NB4 (cell line): ENCODE measurements at places on chromosomes 13 and 19.

- peak; percentile 46 for DNase-seq
Observed at GRCh38 chr13:24630851-24631620, 49.2 kb upstream of the ATP12A start.

DNA sequence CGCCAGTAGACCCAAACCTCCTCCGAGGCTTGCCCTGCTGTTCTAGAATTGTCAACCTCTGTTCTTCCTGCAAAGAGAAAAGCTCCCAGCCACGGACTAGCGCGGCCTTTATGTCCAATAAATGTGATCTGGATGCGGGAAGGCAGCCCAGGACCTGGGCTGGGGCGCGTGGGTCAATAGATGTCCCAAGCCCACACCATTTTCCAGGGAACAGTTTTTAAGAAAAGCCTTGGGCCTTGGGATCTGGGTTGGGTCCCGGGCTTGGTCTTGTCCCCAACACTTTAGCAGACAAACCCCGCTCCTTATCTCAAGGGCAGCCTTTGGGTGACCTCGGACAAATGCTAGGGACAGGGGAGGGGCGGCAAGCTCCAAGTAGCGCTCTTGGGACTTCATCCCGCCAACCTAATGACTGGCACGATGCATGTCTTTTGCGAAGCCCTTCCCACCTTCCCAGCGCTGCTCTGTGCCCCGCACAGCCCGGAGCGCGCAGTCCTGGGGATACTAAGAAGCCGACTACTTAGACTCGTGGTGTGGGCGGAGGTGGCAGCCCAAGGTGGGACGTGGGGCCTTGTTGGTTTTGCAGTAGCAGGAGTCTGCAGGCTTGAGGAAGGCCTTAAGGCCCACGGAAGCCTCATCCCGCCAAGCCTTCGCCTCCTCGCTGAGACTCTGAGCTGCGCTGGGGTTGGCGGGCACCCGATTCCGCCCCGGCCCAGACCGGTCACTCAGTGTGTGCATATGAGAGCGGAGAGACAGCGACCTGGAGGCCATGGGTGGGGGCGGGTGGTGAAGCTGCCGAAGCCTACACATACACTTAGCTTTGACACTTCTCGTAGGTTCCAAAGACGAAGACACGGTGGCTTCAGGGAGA is 10.8 kb downstream of the SOX21 start:
- no peak for DNase-seq

GRCh38 chr19:13742756-13743155 is 21.6 kb upstream of the MRI1 start:
- no peak for DNase-seq

- DNase-seq, result peak; percentile 28
Observed at GRCh38 chr13:29993196-29993595, 142.8 kb upstream of the UBL3 start.

DNA sequence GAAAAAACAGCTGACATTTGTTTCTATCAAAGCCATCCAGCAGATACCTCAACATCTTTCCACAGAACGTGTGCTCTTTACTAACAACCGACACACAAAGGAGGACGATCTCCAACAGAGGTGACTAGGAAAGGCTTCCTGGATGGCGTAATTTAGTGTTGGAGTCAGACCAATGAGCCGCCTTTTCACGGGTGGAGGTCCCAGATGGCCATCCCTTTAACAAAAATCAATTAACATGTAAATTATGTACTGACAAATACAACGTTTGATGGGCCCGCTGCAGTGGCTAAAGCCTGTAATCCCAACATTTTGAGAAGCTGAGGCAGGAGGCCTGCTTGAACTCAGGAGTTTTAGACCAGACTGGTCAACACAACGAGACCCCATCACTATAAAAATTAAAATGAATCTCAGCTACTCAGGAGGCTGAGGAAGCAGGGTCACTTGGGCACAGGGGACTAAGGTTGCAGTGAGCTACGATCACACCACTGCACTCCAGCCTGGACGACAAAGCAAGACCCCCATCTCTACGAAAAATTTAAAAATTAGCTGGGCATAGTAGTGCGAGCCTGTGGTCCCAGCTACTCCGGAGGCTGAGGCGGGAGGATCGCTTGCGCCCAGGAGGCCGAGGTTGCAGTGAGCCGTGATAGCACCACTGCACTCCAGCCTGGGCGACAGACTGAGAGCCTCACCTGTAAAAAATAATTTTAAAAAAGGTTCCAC is 1.2 kb upstream of the DPY19L3 start:
- DNase-seq, result peak; percentile 66

DNA sequence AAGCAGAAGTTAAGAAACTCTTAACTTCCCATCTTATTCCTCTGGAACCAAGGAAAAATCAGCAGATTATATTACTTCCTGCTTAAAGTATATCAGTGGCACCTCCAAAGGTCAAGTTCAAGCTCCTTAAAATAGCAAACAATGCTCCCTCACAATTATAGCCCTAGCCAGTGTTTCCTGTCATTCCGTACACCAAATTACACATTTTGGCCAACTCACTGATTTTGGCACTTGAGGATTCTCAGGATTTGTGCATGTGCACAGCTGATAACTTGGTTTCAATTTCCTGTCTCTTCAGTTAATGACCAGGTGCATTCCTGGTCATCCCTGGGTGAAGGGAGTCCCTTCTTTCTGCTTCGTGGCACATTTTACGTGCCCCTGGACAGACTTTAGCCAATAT is 42.0 kb downstream of the TPP2 start:
- no peak for DNase-seq

DNA sequence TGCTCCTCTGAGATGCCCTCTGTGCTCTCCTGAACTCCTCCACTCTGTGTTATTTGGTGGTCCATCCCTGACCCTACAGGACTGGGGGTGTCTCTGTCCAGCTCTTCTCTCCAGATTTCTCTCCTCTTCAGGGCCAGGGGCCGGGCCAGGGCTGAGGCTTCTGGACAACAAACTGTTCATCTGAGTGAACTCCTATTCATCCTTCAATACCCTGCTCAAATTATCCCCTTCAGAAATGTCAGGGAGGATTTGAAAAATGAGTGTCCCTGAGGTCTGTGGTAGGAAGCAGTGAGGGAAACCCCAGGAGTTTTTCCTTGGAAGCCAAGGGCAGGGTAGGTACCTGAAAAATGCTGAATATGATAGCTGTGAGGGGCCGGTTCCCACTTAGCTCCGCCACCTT is 7.6 kb downstream of the PDE4C start:
- no peak for DNase-seq

DNA sequence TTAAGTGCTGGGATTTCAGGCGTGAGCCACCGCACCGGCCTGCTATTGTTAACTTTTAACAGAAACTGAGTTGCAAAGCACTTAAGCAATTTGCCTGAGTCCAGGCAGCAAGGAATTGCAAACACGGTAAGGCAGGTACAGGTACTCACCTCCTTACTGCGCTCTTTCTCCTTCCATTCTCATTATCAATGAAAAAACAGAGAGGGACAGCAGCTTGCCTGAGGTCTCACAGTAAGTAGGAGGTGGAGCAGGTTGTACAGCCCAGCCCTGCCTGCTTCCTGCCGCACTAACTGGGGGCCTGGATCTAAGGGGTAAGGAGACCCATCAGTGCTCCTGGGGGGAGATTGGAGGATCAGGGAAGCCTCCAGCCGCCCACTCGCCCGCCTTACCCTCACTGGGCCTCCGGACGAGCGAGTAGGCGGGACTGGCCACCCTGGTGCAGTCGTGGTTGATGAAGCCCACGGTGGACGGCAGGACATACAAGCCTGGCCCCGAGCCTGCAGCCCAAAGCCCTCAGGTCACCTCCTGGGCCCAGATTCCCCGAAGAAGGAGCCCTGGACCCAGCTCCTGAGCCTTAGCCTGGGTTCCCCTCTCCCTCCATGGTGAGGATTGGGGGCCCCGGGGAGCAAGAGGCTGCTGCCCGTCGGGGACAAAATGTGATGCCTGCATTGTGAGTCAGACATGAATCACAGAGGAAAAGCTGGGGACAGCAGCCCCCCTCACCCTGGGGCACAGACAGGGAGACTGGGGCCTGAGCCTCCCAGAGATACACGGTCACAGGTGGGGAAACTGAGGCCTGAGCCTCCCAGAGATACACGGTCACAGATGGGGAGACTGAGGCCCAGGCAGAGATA is 11.4 kb upstream of the SHC2 start:
- peak; percentile 30 for DNase-seq

DNA sequence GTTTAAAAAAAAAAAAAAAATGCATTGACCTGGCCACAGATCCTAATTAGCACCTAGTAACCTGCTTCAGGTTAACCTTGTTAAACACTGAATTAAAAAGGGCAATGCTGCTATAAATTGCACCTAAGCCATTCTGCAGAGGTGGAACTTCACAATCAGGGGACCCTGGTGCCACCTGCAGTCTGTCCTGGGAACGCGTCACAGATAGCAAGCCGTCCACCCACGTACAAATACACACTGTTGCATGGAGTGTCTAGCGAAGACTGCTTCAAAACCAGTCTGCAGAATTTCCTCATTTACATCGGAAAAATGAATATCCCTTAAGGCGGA is 169.3 kb downstream of the COL4A1 start:
- no peak for DNase-seq

GRCh38 chr19:58499021-58499927 is 12.5 kb downstream of the SLC27A5 start:
- DNase-seq, result peak; percentile 99

DNA sequence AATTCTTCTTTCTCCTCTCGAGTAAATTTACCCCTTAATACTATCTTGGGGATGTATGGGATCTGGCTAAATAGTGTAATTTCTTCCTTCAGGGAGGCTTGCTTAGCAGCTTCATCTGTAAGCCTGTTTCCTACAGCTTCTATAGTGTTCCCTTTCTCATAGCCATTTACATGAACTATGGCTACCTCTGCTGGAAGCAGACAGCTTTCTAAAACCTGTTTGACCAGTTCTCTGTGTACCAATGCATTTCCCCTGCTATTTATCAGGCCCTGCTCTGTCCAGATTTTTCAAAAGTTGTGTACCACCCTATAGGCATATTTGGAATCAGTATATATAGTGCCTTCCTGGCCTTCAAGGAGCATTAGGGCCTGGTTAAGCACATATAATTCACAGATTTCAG is 113.6 kb upstream of the PCDH9 start:
- no peak for DNase-seq

DNA sequence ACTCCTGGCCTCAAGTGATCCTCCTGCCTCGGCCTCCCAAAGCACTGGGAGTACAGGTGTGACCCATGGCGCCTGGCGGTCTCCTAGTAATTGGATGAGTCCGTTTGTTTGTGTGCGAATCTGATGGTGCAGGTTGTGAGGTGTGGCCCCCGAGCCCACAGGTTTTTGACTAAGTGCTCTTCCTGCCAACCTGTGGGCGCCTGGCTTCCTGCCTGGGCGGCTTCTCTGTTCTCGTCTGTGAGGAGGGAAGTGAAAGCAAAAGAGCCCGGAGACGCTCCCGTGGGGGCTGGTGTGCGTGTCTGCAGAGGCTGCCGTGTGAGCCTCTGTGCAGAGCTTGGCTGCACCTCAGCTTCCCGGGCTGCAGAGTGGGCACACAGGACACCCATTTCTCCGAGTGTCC is 10.0 kb downstream of the ARHGAP45 start:
- DNase-seq, result peak; percentile 76

GRCh38 chr13:24161010-24161775 is 673 bp downstream of the SPATA13 start:
- peak; percentile 66 for DNase-seq

DNA sequence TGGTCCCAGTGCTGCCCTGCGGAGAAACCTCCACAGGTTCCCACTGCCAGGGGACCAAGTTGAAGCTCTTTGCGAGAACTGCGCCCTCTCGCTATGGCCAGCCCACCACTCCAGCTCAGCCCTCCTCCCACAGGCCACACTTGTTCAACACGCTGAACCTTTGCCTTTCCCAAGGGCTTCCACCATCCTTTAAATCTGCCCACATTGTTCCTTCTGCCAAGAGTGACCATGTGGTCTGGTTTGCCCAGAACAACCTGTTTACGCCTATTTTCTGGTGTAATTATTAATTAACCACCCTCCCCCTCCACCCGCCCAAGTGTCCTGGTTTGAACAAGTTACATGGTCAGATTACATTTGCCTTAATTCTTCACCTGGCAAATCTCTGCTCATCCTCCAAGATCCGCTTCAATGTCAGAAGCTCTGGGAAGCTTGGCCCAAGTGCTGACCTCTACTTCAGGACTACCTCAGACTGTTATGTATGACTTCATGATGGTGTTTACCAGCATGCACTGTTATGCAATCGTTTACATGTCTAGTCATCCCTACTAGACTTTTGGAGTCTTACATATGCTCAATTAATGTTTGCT is 12.0 kb upstream of the USP12 start:
- no peak for DNase-seq

DNA sequence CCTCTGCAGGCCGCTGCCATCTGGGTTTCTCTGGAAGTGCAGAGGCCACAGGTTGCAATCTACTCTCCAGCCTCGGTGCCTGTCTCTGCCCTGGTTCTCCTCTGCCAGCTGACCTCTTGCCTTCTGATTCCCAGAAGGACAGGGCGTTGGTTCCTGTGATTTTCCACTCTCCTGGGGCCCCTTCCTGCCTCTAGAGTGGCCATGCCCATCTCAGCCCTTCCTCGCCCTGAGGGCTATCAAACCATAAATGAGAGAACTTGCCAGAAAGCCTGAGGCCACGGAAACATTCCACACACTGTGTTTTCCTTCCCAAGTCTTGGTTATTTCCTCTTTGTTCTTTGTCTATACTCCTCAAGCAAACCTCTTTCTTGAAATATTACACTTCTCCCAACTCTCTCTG is 146.2 kb downstream of the SHISA2 start:
- DNase-seq, result no peak

DNA sequence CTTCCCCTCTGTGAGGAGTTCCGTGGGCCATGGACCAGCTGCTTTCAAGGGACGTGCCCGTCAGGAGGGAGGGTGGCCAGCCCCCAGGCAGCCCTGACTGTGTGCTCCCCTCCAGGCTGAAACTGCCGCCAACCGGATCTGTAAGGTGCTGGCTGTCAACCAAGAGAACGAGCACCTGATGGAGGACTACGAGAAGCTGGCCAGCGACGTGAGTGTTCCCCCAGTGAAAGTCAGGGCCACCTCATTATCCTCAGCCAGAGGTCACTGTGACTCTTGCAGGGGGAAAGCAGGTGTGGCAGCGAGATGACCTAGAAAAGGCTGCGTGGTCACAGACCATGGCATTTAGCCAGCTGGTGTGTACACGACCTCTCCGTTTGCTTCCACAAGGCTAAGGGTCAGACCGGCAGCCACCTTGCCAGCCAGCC is 29.9 kb downstream of the CAPN12 start:
- no peak for DNase-seq

GRCh38 chr13:23674795-23675640 is 104.8 kb downstream of the TNFRSF19 start:
- DNase-seq, result no peak

GRCh38 chr13:20492641-20493040 is 33.0 kb downstream of the CRYL1 start:
- DNase-seq, result peak; percentile 48
